ENCODE measurements at places on chromosomes 16 and 17.

DNA sequence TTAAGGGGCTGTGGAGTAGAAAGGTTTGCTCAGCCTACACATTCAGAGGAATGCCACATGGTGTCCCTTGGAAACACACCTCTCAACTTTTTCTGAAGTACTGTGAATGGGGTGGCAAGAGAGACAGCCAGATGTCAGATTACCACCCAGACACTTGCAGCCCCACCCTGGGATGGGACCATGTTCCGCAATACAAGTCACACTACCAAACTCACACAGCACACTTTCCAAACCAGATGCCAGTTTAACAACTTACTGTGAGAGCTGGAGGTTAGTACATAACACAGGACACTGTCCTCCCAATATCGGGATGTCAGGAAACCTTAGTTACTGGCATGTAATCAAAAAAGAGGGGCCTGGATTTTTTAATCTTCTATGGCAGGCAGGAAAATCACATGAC is 7.9 kb downstream of the USP7 start:
- no peak for DNase-seq

DNA sequence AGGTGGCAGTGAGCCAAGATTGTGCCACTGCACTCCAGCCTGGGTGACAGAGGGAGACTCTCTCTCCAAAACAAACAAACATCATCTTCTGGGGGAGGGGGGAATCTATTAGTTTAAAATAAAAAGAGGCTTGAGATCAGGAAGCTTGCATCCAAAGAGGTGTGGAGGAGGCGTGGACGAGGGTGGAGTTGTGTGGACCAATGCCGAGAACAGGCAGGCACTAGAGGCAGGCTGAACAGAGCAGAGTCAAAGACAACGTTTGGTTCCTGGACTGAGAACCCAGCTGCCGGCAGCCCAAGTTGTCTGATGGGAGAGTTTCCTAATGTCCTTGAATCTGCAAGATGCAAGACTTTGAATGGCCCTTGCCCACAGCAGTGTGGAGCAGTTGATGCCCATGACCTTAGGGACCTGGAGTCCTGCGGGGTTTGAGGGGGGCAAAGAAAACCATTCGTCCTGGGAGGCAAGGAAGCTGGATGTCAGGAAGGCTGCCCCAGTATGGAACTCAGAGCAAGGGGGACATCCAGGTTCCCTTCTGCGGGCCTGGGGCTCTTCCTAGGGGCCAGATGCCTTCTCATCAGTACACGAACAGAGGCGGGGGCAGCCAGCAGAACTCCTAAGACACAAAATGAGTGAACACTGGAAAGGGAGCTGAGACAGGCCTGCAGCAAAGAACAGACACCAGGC is 9.2 kb downstream of the TBC1D16 start:
- no peak for DNase-seq

GRCh38 chr17:75842963-75843576 is 1.1 kb downstream of the UNC13D start:
- DNase-seq = no peak

DNA sequence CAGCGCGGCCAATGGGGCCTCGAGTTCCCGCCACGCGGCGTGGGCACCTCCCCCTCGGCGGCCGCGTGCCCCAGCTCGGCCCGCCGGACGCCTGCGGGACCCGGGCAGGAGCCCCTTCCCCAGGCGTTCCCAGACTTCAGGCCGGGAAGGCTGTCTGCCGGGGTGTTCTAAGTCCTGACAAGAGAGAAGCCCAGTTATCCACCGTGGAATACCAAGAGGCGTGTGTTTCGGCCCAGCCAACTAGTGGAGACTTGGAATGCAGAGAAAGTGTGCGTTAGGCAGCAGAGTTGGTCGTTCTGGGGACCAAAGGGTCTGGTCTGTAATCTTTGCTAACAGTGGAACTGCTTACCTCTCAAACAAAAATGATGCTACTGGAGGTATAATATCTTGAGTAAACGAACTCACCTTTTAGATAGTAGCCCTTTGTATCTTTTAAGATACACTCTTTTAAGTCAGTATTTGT is 251 bp upstream of the HSF5 start:
- DNase-seq = no peak

GRCh38 chr17:49910094-49910857 is 58.7 kb upstream of the DLX4 start:
- DNase-seq = no peak

DNA sequence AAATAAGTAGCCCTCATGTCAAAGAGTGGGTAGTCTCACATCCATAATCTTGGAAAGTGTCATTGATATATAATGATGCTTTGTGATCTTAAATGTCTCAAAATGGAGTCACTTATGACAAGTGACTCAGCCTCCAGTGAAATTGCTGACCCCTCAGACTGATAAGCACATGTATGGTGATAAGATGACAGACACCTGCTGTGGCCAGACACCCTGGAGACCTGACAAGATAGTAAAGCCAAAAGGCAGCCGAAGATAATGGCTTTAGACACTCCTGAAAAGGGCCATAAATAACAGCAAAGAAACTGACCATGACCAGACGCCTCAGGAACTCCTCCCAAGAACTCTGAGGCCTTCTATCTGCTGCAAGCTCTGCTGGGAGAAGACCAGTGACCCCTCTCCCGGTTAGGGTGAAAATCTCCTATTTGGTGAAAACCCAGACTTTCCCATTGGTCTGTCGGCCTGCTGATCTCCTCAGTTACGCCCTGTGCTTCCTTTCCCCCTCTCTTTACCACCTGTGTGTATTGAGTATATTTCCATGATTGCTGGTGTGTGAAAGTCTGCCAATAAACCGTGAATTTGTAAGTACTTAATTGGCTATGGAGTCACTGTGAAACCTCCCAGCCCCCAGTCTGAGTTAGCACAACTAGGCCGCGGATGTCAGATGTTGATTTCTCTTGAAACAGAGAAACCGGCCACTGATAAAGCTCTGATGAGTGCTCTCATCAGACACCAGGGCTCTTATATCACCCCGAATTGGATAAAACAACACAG is 226.7 kb upstream of the MYOCD start:
- DNase-seq = no peak

DNA sequence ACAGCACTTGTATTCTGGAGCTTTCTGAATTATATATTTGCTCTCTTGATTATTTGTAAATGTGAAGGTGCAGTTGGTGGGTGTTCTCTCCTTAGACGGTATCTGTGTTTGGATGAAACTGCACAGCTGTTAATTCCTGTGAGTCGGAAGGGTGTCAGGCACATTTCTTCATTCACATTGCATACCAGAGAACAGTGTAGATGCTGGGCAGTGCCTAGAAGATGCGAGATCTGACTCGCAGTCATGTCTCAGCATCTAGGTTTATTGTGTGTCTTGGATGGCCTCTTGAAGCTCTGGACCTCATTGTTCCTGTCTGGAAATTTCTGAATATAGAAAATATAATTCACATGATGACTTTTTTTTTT is 61.2 kb downstream of the CLEC16A start:
- no peak for DNase-seq

DNA sequence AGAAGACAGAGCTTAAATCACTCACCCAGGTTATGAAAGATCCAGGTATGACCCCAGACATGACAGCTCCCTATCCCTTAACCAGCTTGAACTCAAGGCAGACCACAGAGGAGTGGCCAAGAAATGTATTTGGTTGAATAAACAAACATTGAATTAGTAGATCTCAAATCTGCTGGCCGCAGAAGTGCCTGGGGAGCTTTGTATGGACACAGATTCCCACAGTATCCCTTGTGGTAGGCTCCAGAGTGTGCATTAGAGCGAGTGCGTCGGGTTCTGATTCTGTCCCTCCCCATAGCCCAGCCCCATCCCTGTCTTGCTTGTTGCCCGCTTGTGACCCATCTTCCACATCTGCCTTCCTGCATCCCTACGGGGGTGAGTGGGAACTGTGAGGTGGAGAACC is 118.8 kb upstream of the FOXF1 start:
- DNase-seq = no peak

DNA sequence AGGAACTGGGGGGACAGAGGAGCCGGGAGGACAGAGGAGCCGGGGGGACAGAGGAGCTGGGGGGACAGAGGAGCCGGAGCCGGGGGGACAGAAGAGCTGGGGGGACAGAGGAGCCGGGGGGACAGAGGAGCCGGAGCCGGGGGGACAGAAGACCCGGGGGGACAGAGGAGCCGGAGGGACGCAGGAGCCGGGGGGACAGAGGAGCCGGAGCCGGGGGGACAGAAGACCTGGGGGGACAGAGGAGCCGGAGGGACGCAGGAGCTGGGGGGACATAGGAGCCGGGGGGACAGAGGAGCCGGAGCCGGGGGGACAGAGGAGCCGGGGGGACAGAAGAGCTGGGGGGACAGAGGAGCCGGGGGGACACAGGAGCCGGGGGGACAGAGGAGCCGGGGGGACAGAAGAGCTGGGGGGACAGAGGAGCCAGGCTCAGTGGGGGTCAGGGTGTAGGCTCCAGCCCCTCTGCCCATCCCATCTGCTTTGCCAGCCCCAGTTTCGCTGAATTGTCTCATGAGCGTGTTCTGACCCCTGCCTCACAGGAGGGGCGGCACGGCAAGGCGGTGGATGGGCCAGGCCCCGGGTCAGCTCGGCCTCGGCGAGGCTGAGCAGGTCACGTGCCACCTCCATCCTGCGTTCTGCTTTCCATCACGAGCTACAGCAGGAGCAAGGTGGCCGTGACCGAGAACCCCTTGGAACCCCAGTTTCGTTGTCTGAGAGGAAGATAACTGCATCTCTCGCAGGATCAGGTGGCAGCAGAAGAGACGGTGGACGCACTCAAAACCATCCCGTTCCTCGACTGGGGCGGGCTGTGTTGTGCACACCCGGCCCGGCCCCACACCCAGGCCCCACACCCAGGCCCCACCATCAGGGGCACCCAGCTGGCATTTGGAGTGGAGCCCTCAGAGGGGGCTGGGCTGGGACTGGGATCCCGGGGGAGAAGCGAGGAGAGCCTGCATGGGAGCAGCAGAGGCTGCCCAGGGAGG is 26.1 kb upstream of the CBFA2T3 start:
- DNase-seq = no peak

DNA sequence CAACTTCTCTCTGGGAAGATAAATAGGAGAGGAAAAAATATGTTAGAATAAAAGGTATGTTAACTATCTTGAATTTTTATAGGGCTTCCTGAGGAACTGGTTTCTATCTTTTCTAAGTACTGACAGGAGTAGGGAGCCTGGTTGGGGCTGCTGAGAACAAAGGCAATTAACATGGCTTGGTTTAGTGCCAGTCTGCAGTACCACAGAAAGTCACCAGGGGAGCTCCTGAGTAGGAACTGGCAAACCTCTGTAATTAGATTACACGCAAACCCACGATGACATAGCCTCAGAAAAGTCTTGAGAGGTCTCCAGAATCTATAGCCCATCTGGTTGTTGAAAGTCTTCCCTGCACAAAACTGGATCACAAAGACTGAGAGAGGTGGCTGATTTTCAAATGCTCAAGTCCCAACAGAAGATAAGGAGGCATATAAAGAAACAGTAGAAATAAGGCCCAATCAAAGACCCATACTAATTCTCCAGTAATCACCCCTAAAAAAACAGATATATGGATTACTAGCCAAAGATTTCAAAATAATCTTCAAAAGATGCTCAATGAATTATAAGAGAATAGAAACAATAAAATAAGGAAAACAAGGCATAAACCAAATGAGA is 11.7 kb upstream of the CNTNAP4 start:
- DNase-seq = peak; percentile 4

- DNase-seq = no peak
These were observed 6.3 kb upstream of the PPP1R27 start for GRCh38 chr17:81840826-81841778.

DNA sequence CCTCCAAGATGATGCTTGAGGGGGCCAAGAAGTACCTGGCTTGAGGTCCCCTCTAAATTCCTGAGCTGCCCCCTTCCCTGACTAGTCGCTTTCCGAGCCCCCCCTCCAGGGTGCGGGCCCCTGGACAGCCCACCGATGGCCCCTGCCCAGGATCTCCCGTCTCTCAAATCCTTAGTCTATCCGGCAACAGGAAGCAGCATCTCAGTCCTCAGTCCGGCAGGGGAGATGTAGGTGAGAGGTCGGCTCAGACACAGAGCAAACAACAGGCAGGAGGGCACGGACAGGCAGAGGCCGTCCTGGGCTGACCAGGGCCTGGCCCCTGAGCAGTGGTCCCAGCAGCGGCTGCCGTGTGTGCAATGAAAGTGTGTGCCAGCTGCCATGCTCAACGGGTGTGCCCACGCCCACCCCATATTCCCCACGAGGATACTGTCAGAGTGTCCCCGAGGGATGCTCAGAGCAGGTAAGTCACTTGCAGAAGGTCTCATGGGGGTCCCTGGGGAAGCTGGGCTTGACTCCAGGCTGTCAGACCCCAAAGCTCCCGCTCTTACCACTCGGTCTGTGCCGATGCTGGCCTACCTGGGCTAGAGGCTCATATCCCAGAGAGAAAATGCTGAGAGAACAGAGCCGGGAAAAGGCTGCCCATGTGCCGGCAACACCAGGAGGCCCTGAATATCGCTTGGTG is 7.2 kb downstream of the SLC43A2 start:
- peak; percentile 61 for DNase-seq

DNA sequence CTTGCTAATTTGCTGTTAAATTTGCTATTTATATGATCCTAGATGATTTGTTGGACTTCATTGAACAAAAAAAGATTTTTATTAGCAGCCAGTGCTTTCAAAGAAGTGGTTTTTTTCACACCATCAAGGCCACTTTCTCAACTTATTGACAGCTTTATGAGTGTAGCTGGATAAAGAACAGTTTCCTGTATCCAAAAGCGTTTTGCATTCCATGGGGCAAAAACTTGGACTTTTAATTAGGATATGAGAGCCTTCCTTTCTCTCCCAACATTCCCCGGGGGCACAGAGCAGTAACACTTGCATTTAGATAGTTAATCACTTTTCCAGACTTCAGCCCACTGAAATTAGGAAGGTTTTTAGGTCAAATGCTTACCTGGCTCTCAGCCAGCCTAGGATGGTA is 177.1 kb upstream of the ELAC2 start:
- DNase-seq = no peak

GRCh38 chr16:58264961-58265479 is 29.8 kb downstream of the PRSS54 start:
- no peak for DNase-seq

DNA sequence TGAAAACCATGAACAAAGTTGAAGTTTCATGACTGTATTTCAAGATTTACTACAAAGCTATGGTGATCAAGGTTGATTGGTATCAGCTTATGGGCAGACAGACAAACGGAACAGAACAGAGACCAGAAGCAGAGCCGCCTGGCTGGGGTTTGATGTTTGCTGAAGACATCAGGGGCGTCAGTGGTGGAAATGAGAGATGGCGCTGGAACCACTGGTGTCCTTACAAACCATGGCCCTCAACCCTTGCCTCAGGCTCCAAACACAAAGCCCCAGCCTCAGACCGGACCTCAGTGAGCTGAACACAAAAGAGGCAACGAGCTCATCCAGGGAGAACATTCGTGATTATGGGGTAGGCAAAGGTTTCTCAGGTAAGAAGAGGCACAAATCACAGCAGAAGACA is 113.0 kb upstream of the METRNL start:
- no peak for DNase-seq

- DNase-seq = no peak
These were observed 5.5 kb upstream of the FBXL20 start for GRCh38 chr17:39406951-39407350.

GRCh38 chr16:75263963-75264445 is 12.6 kb upstream of the BCAR1 start:
- DNase-seq = no peak

All from NCI-H1436 (cell line).